NCI-H2171 treated with DMSO at 0.1 percent for 48 hours (cell line): ENCODE measurements at places on chromosomes 2 and 18.
A peak's percentile ranks its signal among the peaks of the same experiment; 100 is the strongest.

GRCh38 chr2:152189622-152190495, 14.3 kb upstream of the STAM2 start:
- peak; percentile 63 for DNase-seq

DNA sequence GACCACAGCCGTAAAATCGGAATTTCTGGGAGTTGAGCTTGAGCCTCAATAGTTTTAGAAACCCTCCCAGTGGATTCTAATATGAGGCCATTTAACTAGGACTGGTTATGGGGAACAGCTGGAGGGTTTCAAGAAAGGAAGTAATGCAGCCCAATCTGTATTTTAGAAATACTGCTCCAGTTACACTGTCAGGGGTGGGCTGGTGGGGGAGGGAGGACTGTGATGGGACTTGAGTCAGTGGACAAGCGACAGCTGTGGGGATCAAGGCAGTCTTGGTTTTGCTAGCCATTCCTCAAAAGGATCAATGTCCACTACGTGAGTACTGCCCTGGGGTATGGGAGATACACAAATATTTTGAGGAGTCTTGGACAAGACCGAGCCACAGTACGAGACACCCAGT, 34.8 kb downstream of the ASB1 start:
- DNase-seq = no peak

GRCh38 chr18:79572848-79573451, 106.7 kb upstream of the CTDP1 start:
- DNase-seq = no peak

DNA sequence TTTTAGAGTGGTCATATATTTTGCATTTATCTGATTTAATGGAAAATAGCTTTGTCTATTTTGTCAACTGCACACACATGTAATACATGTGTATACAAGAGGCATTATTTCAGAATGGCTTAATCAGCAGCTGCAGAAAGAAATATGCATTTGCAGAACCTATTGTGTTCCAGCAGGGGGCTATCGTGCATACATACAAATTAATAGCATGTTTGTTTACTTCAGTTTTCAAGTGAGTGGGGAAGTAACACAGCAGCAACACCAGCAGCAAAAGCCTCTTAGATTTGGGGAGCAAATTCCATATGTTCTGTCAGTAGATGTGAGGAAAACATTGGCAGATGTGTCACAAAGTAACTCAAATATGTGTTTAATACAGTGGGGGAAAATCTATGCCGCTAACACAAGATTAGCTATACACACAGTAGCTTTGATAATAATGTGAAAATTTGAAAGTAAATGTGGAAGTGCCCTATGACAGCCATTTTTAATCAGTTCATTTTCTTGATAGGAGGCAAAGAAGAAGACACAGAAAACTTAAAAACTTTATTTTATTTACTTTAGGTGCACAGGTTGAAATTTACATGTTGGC, 218.1 kb downstream of the WDR7 start:
- DNase-seq = peak; percentile 65

DNA sequence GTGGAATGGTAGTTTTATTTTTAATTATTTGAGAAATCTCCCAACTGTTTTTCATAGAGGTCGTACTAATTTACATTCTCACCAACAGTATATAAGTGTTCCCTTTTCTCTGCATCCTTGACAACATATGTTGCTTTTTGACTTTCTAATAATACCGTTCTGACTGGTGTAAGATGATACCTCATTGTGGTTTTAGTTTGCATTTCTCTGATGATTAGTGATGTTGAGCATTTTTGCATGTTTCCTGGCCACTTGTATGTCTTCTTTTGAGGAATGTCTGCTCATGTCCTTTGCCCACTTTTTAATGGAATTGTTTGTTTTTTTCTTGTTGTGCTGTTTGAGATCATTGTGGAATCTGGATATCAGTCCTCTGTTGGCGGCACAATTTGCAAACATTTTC, 242.5 kb downstream of the ZNF521 start:
- DNase-seq = peak; percentile 63

DNA sequence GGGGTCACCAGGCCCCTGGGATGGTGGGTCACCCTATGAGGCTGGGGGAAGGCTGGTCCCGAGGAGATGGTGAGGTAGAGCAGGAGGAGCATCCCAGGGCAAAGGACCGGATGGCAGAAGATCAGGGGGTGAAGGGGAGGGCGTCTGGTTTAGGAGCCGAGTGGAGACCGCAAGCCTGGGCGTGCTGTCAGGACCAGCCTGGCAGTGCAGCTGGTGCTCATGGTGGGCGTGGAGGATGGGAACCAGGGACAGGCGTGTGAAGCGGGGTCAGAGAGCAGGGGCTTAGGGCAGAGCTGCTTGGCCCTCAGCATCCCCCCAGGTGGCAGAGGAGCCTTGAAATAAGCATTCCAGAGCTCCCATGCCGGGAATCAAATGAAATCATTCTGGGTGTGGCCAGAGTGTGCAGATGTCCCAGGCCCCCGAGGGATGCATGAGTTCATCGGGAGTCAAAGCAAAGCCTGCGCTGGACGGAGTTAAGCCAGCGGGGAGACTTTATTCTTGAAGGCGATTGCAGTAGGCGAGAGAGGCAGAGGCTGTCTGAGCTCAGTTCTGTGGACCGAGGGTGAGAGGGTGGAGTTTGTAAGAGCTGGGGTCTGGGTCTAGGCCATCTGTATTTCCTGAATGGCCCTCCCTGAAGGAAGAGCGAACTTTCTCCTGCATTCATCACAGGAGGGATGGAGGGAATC, 33.1 kb upstream of the MBP start:
- DNase-seq = peak; percentile 8

GRCh38 chr18:59352250-59352855, 6.7 kb downstream of the LMAN1 start:
- no peak for DNase-seq

- no peak for DNase-seq
Observed at GRCh38 chr2:88764850-88765153, 73.3 kb downstream of the RPIA start.

- no peak for DNase-seq
Observed at GRCh38 chr2:14348247-14348646, 284.3 kb upstream of the LRATD1 start.

DNA sequence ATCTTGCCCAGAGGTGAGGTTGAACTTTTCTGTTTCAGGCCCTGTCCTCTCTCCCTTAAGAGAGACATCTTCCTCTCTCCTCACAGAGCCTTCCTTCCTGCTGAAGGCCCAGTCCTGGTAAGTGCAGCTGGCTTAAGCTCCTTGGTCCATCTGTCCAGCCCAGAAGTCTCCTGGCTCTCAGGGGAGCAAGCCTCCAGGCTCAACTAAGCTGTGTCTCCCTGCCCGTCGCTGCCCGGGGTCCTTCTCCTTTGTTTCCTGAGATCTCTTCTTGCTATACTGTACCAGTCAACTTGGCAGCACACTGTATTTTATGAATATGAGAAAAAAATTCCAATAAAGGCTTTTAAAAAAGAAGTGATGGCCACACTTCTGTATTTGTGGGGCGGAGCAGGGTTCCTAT, 77.4 kb downstream of the KCNF1 start:
- DNase-seq = no peak

- DNase-seq = no peak
Observed at GRCh38 chr18:58559427-58560186, 69.3 kb downstream of the ALPK2 start.

DNA sequence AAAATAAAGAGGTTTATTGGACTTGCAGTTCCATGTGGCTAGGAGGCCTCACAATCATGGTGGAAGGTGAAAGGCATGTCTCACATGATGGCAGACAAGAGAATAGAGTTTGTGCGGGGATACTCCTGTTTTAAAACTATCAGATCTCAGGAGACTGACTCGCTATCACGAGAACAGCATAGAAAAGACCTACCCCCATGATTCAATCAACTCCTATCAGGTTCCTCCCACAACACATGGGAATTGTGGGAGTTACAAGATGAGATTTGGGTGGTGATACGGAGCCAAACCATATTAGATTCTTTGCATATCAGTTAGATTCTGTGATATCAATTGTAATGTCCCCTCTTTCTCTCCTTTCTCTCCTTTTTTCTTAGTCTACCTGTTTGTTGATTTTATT, 1178.7 kb upstream of the LRRTM1 start:
- no peak for DNase-seq

GRCh38 chr18:61531182-61531581, 198.0 kb downstream of the CDH20 start:
- peak; percentile 37 for DNase-seq

- no peak for DNase-seq
Observed at GRCh38 chr2:102383722-102384121, 28.1 kb downstream of the IL18R1 start.
